ENCODE measurements at places on chromosomes 3 and 15.

- no peak for DNase-seq
Measured at GRCh38 chr3:195394700-195395099, 48.1 kb downstream of the ACAP2 start.

DNA sequence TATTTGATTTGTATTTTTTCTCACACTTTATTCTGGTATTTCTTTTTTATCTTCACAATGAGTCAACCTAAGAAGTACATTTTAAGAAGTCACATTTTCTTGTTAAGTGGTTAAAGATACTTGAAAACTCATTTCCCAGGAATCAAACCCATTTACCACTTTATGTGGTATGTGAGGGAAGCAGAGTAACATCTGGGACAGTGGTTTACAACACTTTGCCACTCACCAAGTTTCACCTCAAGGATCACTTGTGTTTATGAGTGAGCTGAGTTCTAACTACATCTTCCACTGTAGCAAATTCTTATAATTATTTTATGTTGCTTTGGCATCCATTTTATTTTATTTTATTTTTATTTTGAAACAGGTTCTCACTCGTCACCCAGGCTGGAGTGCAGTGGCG, 53.8 kb downstream of the IGSF11 start:
- DNase-seq, result no peak

DNA sequence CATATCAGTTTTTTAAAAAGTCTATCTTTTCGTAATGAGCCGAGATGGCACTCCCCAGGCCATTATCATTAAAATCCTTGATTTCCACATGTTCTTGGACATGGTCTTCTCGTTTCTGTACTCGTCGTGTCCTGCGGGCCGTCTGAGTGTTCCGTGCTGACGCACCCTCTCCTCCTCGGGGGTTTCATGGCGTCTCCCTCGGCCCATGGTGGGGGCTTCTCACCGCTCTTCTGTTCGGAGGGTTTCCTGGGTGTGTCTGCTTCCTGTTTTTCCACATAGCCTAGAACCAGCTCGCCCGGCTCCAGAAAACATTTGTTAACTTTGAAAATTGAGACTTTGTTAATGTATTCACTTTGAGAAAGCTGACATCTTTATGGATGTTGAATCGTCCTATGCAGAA, 92.7 kb downstream of the VGLL4 start:
- DNase-seq, result no peak

DNA sequence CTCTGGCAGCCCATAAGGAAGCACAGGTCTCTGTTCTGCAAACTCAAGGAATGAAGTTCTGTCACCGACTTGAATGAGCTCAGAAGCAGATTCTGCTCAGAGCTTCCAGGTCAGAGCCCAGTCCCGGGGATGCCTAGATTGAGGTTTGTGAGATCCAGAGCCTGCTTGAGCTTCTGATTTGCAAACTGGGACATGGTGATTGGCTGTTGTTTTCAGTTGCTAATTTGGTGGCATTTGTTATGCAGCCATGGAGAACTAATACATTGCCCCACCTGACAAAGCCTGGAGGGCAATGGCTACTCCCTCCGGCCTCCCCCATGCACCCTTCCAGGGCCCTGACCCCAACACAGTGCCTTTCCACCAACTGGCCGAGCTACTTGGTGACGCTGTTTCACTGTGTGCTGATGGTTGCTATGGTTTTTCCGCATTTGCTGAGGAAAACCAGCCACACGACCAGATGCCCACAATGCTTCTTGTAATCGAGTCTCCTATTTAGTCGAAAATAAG, 379.5 kb upstream of the ATP10A start:
- DNase-seq, result no peak

DNA sequence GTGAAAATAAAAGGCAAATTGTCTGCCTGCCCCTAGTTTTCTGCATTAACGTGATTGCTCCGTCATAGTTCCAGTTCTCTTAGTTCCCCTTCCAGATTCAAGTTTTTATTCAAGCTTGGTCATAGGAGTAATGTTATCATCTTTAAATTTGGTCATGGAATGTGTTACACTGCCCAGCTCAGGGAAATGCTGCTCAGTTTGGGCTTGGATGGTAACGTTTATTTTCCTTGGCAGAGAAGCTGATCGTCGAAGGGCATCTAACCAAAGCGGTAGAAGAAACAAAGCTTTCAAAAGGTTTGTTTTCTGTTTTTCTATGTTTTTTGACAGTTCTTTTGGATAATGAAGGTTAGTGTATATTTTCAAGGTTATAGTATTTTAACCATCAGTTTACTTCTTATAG, 118.4 kb upstream of the FLNB start:
- DNase-seq, result no peak

DNA sequence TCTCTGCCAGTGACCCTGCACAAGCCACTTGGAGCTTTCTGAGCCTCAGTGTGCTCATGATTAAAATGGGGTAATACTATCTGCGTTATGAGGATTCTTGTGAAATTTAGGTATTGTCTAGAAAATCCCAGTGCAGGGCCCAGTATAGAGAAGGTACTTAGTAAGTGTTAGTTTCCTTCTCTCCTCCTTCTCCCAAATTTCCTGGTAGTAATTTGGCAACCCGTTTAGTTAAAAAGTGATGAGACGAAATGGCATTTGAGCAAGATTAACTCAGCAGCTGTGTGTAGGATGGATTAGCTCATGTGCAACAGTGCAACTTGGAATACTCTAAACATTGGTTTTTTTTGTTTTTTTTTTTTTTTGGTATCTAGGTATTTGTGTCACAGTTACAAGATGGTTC, 84.6 kb downstream of the SLCO3A1 start:
- no peak for DNase-seq
